ENCODE measurements at places on chromosomes 7 and 10.
A peak's percentile ranks its signal among the peaks of the same experiment; 100 is the strongest.

DNA sequence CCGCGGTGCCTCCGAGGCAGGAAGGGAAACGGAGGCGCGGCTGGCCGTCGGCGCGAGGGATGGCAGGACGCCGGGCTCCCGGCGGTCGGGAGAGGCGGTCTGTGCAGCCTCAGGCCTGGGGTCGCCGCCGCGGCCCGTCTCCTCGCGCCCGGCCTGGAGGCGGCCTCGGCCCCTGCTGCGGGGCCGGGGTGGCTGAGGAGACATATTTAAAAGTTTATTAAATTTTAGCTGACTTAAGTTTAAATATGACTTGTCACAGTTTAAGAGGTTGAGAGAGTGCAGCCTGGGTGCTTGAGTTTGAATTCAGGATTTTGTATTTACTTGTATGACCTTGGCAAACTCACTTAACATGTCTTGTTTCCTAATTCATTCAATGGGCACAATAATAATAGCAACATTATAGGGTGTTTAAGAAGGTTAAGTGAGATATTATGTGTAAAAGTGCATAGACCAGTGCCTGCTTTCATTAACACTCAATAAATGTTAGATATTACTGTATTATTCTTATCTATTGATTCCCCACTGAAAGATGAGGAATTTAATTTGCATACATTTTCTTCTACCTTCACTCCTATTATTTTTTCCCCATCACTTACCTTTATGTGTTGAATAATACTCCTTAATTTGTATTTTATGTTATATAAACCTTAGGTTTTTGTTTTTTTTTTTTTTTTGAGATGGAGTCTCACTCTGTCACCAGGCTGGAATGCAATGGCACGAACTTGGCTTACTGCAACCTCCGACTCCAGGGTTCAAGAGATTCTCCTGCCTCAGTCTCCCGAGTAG, 718 bp downstream of the DYNC2I1 start:
- no peak for DNase-seq

DNA sequence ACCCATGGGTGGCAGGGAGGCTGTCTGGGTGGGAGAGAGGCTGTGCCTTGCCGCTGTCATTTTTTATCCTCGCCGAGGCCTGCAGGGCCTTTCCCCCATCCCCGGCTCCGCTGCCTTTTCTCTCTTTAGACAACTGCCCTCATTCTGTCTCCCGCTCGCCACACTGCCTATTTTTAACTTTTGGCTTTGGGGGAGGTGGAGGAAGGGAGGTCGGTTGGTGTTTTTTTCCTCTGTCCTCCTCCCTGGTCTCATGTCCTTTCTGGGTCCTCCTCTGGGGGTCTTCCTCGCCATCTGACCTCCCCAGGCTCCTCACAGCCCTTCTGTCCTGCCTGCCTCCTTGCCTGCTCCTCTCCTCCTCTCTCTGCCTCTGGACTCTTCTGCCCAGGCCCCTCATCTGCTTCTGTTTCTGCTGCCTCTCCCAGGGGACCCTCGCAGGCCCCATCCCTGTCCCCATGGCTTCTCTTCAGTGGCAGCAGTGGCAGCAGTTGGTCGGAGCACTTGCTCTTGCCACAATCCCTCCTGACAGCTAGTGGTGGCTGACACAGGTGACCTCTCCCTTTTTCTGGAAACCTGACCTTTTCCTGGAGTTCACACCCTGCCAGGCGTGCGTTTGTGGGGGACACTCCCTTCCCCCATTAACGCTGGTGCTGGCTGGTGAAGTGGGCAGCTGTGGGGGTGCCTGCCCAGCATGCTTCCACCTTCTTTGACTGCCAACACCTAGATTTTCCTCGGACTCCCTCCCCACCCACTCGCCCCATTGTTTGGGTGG, 19.5 kb upstream of the PCBD1 start:
- no peak for DNase-seq

DNA sequence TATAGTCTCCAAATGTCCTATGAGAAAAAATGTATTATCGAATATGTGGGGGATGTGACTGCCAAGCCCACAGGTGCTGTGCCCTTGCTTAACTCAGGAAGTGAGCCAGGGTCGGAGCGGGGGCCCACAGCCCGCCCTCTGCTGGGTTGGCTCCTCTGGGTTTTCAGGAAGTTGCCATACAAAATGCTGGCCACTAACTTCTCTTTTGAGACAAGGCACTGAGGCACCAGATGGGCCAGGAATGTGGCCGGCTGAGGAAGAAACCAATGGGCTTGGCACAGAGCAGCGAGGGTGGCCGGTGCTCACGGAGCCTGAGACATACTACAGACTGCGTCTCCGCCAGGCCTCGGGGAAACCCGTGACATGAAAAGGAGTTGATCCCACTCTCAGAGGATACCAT, 58.9 kb downstream of the FAM53B start:
- no peak for DNase-seq

DNA sequence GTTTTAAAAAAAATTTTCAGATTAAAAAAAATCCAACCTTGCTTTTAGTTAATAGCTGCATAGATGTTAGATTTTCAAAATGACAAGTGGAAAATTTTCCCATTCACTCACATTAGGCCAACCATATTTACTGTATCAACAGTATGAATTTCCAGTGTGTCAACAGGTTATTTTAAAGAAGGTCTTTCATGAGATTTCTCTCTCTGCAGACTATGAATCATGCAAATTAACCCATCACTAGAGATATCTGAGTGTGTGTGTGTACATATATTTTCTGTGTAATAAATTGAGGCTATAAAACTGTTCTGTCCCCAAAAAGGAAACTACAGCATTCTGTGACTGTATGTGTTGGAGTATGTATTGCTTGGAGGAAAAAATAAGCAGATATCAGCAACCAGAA, 305.6 kb downstream of the ARL4A start:
- DNase-seq: no peak

GRCh38 chr10:77452952-77453564, 184.6 kb downstream of the KCNMA1 start:
- no peak for DNase-seq

DNA sequence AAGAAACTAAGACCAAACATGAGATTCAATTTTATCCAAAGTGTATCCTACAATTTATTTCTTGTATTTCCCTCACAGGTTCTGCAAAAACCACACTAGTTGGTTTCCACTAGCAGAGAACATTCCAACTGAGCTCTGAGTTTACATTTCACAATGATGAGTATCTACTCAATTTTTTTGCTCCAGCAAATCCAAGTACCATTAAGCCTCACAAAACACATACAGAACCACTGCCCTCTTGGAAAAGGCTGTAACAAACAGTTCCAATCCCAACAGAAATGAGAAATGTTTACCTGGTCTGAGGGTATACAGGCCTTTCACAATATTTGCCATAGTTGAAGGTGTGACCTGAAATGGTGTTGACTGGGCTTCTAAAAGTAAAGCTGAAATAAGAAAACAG, 59.9 kb downstream of the CACUL1 start:
- DNase-seq: no peak

GRCh38 chr10:72785409-72785808, 93.5 kb downstream of the MCU start:
- no peak for DNase-seq

GRCh38 chr7:30984359-30985107, 20.8 kb downstream of the GHRHR start:
- DNase-seq: peak; percentile 12

DNA sequence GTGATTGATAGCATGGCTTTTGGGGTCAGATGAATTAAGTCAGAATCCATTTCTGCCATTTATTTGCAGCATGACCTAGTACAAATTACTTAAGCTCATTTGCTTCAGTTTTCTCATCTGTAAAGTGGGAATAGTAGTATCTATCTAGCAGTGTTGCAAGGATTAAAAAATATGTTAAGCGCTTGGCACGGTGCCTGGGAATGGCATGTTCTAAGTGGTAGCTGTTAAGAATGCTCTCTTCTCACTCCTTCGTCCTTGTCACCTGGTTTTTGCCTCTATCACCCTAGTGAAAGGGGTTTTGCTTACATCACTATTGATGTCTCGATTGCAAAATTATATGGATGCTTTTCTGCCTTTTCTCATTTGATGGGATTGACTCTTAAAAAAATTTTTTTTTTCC, 7.4 kb downstream of the TMEM248 start:
- no peak for DNase-seq

- no peak for DNase-seq
Measured at GRCh38 chr7:154746571-154747360, 256.2 kb downstream of the PAXIP1 start.

GRCh38 chr7:158740013-158740656, 35.5 kb upstream of the NCAPG2 start:
- DNase-seq: no peak

DNA sequence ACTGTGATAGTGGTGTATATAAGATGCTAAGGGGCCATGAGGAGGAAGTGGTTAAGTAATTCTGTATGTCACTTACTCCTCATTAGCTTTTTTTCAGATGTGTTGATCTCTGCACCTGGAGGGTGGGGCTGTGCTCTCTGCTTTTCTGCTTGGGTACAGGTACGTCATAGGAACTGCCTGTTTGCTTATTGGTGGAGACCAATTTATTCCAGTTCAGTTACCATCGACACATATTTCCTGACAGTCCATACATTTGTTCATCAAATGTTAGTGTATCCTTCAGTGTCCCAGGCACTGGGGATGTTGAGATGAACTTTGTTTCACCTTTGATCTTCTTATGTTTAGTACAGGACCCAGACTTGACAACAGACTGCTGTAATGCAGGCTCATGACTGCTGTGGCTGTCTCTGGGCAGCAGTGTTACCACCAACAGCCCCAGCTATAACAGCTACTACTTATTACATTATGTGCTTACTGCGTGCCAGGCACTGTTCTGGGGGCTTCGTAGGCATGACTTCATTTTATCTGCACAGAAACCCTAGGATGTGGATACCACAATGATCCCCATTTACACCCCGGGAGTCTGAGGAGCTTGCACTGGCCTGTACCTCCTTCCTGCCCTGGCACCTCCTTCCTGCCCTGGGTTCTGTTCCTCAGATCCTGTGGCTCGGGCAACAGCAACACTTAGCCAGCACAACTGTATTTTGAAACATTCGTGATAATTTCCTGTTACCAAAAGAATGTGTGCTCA, 87.4 kb downstream of the BUB3 start:
- DNase-seq: no peak

GRCh38 chr10:114648368-114648767, 9.7 kb downstream of the ABLIM1 start:
- no peak for DNase-seq

- DNase-seq: no peak
Measured at GRCh38 chr7:77710861-77711260, 14.6 kb downstream of the RSBN1L start.

DNA sequence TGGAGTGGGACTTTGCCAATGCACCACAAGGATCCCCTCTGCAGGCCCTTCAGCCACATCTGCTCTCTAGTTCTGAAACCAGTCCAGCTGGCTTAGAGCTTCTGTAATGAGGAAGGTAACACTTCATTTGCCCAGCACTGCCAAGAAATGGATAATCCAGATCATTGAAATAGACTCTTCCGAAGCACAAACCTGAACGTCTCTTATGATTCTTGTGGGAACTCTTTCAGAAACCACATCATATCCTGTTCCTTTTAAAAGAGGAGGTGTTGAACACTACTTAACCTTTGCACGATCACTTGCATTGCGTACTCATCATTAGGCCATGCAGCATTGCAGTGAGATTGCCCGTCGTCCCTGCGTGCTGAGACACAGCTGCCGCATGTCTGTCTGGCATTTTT, 25.8 kb upstream of the PLPP4 start:
- DNase-seq: no peak

- no peak for DNase-seq
Measured at GRCh38 chr10:101780818-101781654, 2.2 kb downstream of the NPM3 start.

- no peak for DNase-seq
Measured at GRCh38 chr7:66682350-66683093, 53.8 kb downstream of the KCTD7 start.

DNA sequence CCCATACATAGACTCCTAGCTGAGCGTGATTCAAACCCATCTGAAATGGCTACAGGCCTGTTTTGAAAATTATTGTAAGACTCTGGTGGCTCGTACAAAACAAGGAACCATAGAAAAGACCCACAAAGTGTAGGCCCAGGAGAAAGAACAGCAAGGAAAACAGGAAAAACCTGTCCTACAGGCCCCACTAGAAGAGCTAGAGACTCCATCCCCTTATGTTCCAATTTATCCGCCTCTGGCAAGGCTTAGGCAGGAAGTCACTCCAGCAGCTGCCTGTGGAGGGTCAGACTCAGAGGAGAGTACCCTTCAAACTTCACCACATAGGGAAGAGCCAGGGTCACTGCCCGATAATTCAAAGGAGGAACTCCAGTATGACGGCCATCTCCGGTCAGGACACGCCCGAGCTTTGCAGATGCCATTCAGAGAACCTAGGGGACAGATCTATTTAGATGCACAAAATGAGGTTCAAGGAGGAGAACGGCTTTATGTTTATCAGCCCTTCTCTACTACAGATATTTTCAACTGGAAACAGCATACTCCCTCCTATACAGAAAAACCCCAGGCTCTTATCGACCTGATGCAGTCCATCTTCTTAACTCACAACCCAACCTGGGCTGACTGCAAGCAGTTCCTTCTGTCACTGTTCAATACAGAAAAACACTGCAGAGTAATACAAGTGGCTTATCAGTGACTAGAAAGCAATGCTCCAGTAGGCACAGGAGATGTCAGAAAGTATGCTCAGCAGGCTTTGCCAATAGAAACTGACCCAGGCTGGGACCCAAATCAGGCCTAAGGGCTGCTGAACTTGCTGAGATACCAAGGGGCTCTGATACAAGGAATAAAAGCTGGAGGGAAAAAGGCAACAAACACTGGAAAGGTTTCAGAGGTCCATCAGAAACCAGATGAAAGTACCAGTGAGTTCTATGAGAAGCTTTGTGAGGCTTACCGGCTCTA, 8.6 kb upstream of the ZNF33B start:
- DNase-seq: peak; percentile 46

GRCh38 chr7:22895140-22895827, 72.6 kb upstream of the TOMM7 start:
- DNase-seq: no peak

- DNase-seq: no peak
Measured at GRCh38 chr10:79412516-79412915, 32.9 kb downstream of the ZCCHC24 start.

DNA sequence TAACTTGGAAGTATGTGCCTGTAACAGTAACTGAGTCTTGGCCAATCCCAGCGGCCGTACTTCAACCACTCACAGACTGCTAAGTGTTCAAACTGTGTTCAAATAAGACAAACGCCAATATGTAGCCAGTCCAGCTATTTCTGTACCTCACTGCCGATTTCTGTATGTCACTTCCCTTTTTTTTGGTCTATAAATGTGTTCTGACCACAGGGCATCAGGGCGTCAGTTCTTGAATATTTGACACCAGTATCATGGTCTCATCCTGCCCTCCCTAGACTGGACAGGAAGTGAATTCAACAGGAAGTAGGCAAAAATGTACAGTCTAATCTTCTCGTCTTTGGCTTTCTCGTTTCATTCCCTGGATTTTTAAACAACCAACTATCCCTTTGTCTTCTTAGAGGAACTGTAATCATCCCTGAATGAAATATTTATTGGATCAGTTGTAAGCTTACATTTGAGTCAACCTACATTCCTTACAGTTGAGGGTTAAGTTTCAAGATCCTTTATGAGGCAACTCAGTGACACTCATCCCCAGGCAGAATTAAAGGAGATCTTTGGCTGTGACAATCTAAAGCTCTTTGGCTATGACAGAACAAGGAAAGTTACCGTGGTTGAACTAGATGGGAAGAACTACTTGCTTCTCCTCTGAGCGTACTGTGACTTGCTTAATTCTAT, 232.7 kb downstream of the NSUN6 start:
- DNase-seq: no peak
